ENCODE measurements at places on chromosomes 1 and 21. TPM values are rescaled to one million over a fixed set of nuclear protein-coding genes. Genes with fewer than 3 reads are reported as not detected.
A peak's percentile ranks its signal among the peaks of the same experiment; 100 is the strongest.

DNA sequence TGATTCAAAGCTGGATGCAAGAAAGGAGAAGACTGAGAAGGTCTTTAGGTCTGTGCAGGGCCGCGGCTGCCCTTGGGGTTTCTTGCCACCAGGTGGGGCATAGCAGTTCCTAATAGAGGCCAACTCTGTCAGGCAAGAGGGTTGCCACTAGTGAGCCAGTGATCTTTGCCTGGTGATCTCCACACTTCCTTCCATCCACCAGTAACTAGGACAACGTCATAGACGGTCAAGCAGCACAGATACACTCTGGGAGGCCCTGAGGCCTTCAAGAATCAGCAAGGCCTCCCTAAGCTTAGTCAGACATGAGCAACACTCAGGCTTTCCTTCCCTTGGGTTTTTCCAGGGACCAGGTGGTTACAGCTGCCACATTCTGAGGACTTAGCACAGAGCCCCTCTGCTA lies 32.9 kb upstream of the ATP2B4 start:
- DNase-seq = peak; percentile 72

GRCh38 chr1:228983231-228983660 lies 248.0 kb downstream of the RHOU start:
- no peak for DNase-seq

DNA sequence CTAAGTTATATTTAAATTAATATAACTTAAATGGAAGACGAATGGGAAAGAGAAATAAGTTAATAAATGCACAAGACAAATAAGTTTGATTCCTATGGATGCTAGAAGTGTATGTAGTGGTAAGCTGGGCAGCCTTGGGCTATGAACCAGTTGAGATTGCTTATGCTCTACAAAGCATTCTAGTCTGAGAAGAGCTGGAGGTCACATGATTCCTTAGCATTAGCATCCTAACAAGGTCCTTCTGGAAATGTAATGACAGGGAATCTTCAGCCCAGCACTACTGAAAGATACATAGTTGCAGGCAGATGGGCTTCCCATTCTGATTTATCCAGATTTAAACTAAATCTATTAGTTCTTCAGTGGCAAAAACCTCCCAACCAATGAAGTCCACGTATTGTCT lies 102.3 kb upstream of the ESRRG start:
- DNase-seq = no peak

DNA sequence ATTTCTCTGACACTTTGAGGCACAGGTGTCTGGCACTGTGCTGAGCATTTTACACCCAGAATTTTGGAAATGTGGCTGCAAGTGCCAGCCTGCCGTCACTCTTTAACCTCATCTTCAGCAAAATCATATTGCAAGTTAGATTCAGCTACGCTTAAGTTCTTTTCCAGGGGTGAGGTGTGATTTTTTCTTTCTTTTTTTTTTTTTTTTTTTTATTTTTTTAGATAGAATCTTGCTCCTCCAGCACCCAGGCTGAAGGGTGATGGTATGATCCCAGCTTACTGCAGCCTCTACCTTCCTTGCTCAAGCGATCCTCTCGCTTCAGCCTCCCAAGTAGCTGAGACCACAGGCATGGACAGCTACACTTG lies 2.5 kb upstream of the RCC2 start:
- no peak for DNase-seq

DNA sequence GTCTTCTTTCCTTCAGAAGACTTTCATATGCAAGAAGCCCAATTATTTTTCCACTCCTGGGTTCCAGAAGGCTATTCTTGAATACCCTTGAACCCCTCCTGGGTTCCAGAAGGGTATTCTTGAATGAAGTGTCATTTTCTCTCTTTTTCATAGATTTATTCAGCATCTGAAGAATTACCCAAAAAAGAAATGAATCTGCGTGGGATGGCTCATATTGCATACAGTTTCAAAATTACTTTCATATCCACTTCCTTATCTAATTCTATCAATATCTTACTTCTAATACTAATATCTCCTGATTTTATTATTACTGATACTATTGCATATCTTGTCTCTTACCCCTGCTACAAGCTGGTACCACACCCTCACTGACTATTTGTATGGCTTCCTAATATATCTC lies 22.6 kb upstream of the RABGAP1L start:
- no peak for DNase-seq

DNA sequence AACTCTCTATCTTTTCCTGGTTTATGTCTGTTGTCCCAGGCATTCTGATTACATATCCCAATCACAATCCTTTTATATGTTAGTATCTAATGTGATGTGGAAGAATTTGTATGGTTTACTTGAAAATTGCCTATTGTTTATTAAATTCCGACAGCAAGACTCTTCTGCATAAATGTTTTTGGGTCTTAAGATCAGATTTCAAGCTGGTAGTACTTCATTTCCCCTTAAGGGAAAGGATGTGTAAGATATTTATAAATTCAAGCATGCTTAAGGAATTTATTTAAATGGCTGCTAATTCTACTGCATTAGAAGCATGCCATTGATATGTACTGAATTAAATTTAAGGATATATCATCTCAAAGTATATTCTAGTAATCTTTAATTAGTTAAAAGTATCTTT lies 20.4 kb upstream of the GPR88 start:
- DNase-seq = no peak

HSD3B2 gene
- not detected for total RNA-seq

GJB4 gene
- not detected for total RNA-seq

HES2 gene
- total RNA-seq = not detected
